ENCODE measurements at places on chromosomes 3 and 15. TPM values are rescaled to one million over a fixed set of nuclear protein-coding genes. Genes with fewer than 3 reads are reported as not detected.

HDC gene
- total RNA-seq, result 1.1 TPM

TBC1D23 gene
- total RNA-seq, result 34.9 TPM

PAK6 gene
- 0.33 TPM for total RNA-seq

GBE1 gene
- 22.1 TPM for total RNA-seq

DNA sequence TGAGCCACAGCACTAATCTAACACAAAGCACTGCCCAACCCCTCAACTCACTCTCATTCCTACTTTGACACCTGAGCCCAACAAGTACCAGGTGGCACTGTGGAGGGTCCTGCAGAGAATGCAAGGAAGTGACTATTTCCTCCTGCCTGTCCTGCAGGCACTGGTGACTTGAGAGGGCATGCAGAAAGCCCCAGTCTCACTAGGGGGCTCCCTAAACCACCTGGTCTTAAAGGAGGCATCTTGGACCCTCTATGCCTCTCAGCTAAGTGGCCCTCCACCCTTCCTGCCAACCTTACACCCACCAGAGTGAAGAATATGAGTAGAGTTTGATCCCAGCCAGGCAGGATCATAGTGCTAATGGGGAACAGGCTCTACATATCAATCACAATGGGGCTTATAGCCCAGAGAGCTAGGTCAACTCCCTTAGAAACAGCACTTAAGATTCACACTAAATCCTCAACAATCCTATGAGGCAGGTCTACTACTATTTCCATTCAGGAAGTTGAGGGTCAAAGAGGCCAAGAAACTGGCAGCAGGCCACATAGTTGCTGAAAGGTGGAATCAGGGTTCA, 15.2 kb downstream of the TRAIP start:
- DNase-seq, result no peak
- no peak overlapping the region for H3K4me3 ChIP-seq
- H3K27me3 ChIP-seq, result no peaks in the 10 kb centered on the region
- no peaks in the 10 kb centered on the region for H3K36me3 ChIP-seq

- H3K27ac ChIP-seq, result no peak overlapping the region
- no peaks in the 10 kb centered on the region for H3K4me1 ChIP-seq
- no peak overlapping the region for H3K4me3 ChIP-seq
- no peaks in the 10 kb centered on the region for H3K36me3 ChIP-seq
- no peaks in the 10 kb centered on the region for H3K27me3 ChIP-seq
Observed at GRCh38 chr15:90677807-90678790, 39.0 kb upstream of the BLM start.
